ENCODE measurements at places on chromosomes 5 and 9.

GRCh38 chr9:88722753-88723152, 187.8 kb downstream of the NXNL2 start:
- DNase-seq, result no peak

GRCh38 chr9:97491216-97491999, 10.1 kb upstream of the TMOD1 start:
- no peak for DNase-seq

GRCh38 chr5:109945097-109945678, 255.5 kb downstream of the MAN2A1 start:
- DNase-seq, result no peak

DNA sequence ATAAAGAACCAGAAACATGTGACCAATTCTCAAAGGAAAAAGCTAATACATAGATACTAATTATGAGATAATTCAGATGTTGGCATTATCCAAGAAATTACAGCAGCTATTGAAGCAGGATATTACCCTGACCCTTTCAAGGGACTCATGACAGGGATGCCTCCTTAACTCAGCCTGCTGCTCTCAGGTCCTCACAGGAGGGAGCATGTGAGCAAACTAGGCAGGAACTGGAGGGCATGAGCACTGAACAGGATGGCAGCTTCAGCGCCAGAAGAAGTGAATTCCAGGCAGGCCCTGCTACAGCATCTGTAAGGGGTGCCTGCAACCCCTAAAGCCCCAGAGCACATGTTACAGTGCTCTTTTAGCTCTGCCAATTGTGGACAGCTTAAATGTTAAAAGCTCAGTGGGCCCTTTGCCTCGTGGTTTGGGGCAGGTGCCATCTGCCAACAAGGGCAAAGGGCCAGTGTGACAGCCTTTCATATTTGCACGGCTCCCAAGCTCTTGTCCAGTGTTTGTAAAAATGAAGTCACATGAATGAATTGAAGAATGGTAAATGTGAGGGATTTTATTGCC, 464.7 kb upstream of the COX7C start:
- no peak for DNase-seq

GRCh38 chr9:121567500-121568342, 68.1 kb upstream of the GGTA1 start:
- DNase-seq, result no peak

Measured in stimulated activated CD4-positive, alpha-beta T cell treated with anti-CD3 and anti-CD28 coated beads, Interleukin-1b, Interleukin-23, amount 100 ng/mL, for 4 hours (primary cell).